Cardiac muscle cell (in vitro differentiated cells and primary cell): ENCODE measurements at places on chromosomes 11 and 22. TPM values are rescaled to one million over a fixed set of nuclear protein-coding genes. Genes with fewer than 3 reads are reported as not detected.

SLC15A3 gene
- 0.27 TPM in 1 of 2 replicates, not detected in the other for polyA plus RNA-seq

MUC2 gene
- polyA plus RNA-seq, result not detected in 2 replicates

ENTHD1 gene
- not detected in 2 replicates for polyA plus RNA-seq

ANKK1 gene
- not detected in 2 replicates for polyA plus RNA-seq

DNA sequence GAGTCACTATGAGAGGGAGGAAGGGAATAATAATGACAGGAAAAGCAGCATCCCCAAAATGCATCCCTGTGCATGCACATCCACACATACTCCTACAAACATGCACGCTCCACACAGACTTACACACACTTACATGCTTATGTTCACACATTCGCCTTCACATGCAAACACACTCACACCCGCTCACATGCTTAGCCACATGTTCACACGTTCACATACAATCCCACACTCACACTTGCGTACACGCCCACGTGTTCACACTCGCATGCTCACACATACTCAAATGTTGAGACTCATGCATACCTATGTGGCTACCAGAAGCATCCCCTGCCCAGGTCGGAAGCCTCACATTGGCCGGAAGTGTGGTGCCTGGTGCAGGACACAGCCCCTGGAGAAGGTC, 372.1 kb downstream of the MN1 start:
- H3K27me3 ChIP-seq, result no peaks in the 10 kb centered on the region
- H3K4me3 ChIP-seq, result no peak overlapping the region
- no peak for DNase-seq
- no peaks in the 10 kb centered on the region for H3K36me3 ChIP-seq

DNA sequence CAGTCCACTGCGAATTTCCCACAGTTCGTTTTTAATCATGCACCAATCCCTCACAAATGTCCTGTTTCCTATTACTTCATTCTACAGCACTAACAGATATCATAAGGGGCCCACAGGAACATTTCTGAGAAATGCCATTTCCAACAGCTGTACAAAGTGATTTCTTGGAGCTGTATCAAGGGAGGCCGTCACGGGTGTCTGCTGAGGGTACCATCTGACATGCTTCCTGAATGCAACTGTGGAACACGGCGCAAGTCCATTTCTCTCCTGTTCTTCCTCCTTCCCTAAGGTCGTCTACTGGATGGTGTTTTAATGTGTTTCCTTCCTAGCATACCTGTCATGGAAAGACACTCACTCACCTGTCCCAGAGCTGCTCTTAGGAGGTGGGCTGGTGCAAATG, 320.7 kb downstream of the LARGE1 start:
- no peak for DNase-seq
- H3K4me1 ChIP-seq, result no peaks in the 10 kb centered on the region
- H3K27ac ChIP-seq, result no peak overlapping the region
- H3K36me3 ChIP-seq, result no peaks in the 10 kb centered on the region
- H3K27me3 ChIP-seq, result no peaks in the 10 kb centered on the region

- H3K36me3 ChIP-seq, result no peaks in the 10 kb centered on the region
- H3K4me3 ChIP-seq, result no peak overlapping the region
- no peaks in the 10 kb centered on the region for H3K27me3 ChIP-seq
- H3K4me1 ChIP-seq, result no peaks in the 10 kb centered on the region
Measured at GRCh38 chr11:64665411-64665821, 57.6 kb downstream of the NRXN2 start.

DNA sequence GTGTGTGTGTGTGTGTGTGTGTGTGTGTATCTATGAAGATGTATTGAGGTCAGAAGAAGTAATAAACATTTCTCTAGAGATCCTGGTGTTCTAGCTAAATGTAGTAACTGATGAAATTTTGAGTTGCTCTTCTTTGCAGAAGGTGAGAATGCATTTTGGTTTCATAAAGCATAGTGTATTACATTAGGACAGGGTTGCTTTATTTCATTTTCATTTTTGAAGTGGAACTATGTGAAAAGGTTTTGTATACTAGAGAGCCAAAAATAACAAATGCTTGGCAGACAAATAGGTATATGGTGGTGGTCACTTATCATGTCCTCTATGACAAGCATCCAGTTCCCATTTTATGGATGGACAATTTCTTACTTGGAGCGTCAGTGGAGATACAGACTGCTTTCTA, 99.0 kb downstream of the CASP12 start:
- no peaks in the 10 kb centered on the region for H3K27me3 ChIP-seq
- H3K4me1 ChIP-seq, result peaks cover 6% of the 10 kb centered on the region
- H3K36me3 ChIP-seq, result no peaks in the 10 kb centered on the region
- no peak overlapping the region for H3K4me3 ChIP-seq
- no peak overlapping the region for H3K27ac ChIP-seq

DNA sequence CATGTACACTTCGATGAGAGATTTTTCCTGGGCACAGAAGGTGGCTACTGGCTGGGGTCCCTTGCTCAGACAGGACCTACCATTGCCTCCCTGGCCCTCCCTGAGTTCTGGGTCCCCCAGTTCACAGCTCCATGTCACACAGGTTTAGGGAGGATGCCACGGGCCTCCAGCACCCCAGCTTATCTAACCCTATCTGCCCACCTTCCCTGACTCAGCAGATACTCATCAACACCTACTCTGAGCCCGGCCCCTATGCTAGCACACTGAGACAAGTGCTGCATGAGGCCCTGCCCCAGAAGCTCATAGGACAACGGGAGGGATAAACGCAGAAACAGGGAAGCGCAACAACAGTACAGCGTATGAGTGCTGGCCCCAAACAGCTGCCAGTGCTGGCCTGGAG, 9.6 kb downstream of the NAGA start:
- H3K4me1 ChIP-seq, result no peaks in the 10 kb centered on the region
- H3K27me3 ChIP-seq, result no peaks in the 10 kb centered on the region
- DNase-seq, result no peak
- no peak overlapping the region for H3K4me3 ChIP-seq
- H3K27ac ChIP-seq, result no peak overlapping the region

DNA sequence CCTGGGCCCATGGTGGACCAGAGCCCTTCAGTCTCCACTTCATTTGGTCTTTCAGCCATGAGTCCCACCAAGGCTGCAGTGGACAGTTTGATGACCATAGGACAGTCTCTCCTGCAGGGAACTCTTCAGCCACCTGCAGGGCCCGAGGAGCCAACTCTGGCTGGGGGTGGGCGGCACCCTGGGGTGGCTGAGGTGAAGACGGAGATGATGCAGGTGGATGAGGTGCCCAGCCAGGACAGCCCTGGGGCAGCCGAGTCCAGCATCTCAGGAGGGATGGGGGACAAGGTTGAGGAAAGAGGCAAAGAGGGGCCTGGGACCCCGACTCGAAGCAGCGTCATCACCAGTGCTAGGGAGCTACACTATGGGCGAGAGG, 4.3 kb downstream of the ZBTB16 start:
- no peak overlapping the region for H3K27ac ChIP-seq
- H3K4me1 ChIP-seq, result peaks cover 6% of the 10 kb centered on the region
- H3K27me3 ChIP-seq, result peaks cover 82% of the 10 kb centered on the region
- DNase-seq, result no peak
